Esophagus mucosa (tissue), 1 donor: ENCODE measurements at places on chromosomes 1 and 21.

- ATAC-seq: no peak
Observed at GRCh38 chr1:236214761-236215160, 67.0 kb downstream of the ERO1B start.

DNA sequence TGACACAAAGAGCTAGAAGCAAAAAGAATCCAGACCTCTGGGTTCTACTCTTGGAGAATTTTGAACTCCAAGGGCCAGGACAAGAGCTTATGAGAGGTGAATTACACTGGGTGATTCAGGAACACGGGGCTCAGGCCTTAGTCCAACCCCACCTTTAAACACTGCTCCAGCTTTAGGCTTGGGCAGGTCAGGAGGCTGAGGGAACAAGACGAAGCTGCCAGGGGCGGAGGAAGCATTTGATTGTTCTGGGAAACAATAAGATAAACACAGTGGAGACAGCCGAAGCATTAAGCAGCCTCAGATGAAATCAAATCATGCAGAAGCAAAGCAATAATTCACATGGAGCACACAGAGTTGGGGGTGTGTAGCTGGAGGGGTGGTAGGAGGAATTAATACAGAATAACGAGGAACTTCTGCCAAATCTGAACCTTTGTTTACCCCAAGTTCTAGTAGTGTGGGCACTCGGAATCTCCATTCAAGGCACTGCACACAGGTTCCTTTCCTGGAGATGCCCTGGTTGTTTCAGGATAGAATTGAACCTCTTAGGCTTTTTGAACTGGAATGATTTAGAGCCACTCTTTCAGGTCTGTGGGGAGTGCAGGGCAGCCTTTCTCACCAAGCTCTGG lies 93.2 kb downstream of the PLXNA2 start:
- peak; percentile 59 for ATAC-seq

GRCh38 chr1:247008406-247008799 lies 546 bp upstream of the ZNF695 start:
- no peak for ATAC-seq

DNA sequence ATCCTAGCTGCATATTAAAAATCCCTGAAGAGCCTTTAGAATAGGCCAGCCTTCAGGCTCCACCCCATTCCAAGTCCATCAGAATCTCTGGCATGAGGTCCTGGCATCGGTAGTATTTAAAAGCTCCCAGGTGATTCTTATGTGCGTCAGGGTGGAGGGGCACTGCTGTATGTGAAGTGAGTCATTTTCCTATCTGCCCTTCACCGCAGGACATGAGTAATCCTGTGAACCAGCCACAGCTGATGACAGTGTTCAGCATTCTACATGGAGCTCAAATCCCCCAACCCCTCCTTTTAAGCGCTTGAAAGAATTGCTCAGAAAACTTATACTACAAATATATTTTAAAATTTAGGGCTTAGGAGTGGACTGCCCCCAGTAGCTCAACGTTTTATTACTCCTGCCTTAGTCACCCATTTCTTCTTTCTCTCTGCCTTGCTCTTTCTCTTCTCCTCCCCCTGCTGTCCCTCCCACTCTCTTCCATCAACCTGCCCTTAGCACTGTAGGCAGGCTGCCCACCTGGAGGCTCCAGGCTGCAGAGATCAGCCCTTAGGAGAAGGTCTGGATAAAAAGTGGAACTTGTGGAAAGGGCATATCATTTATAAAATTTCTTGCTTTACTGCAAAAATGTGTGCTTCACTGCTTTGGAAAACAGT lies 73.8 kb upstream of the ZNF281 start:
- peak; percentile 98 for ATAC-seq

- peak; percentile 57 for ATAC-seq
Observed at GRCh38 chr1:207051191-207051943, at the start of gene YOD1. YOD1 (minus strand) TSS chr1:207051208; CDS start chr1:207051030, 178 bp downstream.

DNA sequence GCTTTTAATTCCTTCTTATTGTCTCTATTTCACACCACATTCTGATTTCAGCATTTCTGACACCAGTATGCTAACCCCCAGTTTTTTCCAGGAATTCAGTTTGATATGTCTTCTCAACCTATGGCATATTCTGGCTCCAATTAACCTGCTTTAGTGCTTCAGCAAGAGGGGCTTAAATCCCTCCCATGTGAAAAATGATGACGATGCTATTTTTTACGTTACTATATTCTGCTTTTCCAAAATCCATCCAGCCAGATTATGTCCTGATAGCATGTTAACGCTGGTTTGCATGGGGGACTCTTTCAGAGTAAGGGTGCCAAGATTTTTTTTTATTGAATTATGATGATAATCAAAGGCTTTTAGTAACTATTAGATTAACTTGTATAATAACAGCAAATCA lies 163.3 kb upstream of the ADAMTS5 start:
- no peak for ATAC-seq
